ENCODE measurements at places on chromosomes 16 and 17.

GRCh38 chr17:78458736-78459335 lies 80.4 kb downstream of the PGS1 start:
- no peak for DNase-seq

- peak; percentile 82 for DNase-seq
Measured at GRCh38 chr17:49193513-49194296, 16.7 kb downstream of the GNGT2 start.

DNA sequence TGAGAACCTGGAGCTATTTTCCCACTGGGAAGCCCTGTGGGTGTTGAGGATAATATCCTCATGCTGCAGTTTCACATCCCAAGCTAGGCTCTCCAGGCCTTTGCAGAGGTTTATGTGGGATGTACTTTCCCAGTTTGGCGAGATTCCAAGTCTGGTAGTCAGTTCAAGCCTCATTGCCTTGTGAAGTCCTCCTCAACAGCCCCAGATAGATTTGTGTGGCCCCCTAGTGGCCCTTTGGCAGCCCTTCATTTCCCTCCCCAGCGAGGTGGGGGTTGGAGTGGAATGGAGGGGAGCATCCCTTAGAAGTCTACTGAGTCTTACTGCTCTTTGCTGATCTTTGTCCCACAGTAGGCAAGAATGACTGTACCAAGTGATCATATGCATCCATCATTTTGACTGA lies 137.9 kb downstream of the CDH11 start:
- peak; percentile 83 for DNase-seq

DNA sequence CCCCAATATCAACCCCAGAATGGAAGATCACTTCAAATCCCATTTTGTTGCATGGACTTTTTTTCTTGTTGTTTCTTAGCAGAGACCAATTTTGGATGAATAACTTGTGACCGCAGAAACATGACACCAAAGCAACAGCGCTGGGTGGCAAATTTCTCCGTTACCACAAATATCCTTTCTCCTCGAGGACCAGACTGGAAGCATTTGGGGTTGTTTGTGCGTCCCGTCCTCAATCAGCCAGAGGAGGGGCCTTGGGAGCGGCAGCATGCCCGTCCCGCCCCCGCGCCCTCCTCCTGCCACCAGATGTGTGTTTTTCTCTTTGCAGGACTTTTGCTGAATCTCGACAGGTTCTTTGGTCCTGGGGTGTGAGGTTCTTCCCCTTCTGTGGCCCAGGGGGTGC lies 282.5 kb upstream of the FOXF1 start:
- no peak for DNase-seq

GRCh38 chr17:12530161-12530560 lies 135.5 kb upstream of the MYOCD start:
- DNase-seq, result no peak

DNA sequence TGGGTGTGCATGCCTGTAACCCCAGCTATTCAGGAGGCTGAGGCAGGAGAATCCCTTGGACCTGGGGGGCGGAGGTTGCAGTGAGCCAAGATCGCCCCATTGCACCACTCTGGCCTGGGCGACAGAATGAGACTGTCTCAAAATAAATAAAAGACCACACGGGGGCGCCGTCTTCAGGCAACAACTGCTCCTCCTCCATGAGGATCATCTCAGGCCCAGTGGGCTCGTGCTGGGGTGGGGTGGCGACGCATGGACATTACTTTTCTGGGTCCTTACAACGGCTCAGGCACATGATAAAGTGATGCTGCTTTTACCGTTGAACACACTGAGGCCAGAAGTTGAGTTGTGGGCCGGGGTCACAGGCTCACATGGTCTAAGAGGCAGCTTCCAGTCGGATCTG lies 56.2 kb downstream of the PRMT7 start:
- DNase-seq, result peak; percentile 81

- DNase-seq, result no peak
Measured at GRCh38 chr16:23466162-23466885, 13.3 kb upstream of the COG7 start.

DNA sequence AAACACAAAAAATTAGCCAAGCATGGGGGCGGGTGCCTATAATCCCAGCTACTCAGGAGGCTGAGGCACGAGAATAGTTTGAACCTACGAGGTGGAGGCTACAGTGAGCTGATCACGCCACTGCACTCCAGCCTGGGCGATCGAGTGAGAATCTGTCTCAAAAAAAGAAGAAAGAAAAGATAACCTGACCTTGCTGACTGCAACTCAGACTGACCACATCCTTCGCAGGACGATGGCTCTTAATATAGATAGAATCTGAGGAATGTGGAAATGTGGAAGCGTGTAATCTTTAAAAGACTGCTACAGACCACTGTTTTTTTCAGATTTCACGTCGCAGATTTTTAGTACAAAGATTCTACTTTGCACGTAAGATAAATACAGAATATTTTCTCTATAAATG lies 37.8 kb downstream of the KLHDC4 start:
- no peak for DNase-seq

- no peak for DNase-seq
Measured at GRCh38 chr17:63399856-63400255, 46.2 kb downstream of the CYB561 start.

DNA sequence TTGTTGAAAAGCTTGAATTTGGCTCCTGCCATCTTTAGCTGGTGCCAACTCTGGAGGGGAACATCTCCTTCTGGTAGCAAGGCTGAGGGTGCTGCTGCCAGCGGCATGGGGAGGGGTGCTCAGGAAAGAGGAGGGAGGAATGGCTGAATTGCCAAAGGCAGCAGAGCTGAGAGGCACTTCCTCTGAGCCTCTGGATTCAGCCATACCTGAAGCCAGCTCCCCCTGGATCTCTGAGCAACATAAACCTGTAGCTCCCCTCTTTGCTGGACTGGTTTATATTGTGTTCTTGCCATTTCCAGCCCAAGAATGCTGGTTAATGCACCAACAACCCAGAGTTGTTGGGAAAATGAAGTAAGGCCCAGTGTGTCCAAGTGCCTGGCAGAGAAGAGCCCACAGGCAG lies 7.4 kb downstream of the MEFV start:
- DNase-seq, result no peak

DNA sequence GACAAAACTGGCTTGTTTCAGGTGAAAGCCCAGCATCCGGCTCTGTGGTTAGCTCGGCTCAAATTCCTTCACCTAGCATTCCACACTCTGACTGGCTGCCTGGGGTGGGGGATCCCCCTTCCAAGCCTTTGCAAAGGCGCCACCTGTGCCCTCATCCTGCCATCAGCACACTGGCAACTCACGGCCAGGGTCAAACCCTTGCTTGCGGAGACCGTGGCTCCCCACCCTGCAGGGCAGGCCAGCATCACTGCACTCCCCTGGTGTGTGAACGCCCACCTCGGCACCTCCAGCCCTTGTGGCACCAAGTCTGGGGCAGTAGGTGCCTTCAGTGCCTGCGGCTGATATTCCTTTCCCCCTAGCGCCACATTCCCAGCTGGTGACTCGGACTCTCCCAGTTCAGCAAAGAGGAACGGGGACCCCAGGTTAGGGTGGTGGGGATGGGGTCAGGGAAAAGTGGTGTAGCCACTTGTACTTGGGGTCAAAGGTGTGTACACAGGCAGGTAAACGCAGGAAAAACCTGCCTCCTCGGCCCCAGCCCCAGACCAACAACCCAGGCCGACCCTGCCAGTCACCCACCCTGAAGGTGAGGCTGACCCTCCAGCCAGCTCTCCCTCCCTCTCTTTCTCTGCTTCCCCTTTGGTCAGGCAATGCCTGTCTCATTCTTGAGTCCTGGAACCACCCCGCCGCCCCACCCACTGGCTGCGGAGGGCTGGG lies 1.1 kb downstream of the FLII start:
- peak; percentile 78 for DNase-seq

- no peak for DNase-seq
Measured at GRCh38 chr16:86175816-86176215, 276.9 kb downstream of the IRF8 start.

DNA sequence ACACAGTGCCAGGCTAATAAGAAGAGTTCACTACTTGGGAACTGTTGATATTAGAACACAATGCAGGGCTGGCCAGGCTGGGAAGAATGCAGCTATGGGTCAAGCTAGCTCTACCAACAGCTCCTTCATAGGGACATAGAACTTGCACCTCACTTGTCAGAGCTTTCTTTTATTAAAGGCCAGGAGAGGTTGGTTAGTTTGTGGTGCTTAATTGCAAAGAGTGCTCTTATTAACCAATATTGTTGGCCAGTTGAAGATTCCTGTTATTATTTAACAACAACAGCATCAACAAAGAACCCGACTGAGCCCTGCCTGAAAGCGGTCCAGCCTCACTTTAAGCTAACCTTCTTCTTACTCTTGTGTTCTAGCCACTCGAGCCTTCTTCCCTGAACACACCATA lies 43.4 kb upstream of the ANKFN1 start:
- DNase-seq, result no peak

- DNase-seq, result no peak
Measured at GRCh38 chr17:63626551-63627180, 4.4 kb downstream of the MAP3K3 start.

DNA sequence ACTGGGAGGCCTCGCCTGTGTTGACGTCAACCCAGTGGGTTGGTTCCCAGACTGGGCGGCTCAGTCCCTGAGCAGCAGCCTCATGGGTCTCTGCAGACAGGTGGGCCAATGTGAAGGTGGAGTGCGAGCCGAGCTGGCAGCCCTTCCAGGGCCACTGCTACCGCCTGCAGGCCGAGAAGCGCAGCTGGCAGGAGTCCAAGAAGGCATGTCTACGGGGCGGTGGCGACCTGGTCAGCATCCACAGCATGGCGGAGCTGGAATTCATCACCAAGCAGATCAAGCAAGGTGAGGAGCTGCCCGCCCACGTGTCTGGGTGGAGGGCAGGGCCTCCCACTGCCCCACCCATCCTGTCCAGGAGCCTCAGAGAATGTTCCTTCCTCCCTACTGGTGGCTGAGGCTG lies 44.1 kb downstream of the MRC2 start:
- DNase-seq, result no peak

DNA sequence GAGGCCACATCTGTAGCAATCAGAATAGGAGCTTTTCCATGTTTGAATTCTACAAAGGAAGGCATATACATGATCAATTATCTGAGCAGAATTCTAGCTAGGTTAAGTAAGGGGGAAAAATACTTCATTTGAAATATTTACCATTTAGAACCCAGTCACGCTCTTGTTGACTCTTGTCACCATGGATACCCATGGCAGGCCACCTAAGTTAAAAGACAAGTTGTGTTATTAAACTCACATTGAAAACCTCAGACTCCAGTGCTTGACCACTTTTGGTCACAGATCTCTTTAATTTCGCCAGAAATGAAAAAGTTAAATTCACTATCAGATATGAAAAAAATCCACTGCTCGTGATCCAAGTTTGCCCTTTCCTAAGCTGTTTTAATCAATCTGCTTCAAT lies 4.1 kb downstream of the DDX5 start:
- no peak for DNase-seq

DNA sequence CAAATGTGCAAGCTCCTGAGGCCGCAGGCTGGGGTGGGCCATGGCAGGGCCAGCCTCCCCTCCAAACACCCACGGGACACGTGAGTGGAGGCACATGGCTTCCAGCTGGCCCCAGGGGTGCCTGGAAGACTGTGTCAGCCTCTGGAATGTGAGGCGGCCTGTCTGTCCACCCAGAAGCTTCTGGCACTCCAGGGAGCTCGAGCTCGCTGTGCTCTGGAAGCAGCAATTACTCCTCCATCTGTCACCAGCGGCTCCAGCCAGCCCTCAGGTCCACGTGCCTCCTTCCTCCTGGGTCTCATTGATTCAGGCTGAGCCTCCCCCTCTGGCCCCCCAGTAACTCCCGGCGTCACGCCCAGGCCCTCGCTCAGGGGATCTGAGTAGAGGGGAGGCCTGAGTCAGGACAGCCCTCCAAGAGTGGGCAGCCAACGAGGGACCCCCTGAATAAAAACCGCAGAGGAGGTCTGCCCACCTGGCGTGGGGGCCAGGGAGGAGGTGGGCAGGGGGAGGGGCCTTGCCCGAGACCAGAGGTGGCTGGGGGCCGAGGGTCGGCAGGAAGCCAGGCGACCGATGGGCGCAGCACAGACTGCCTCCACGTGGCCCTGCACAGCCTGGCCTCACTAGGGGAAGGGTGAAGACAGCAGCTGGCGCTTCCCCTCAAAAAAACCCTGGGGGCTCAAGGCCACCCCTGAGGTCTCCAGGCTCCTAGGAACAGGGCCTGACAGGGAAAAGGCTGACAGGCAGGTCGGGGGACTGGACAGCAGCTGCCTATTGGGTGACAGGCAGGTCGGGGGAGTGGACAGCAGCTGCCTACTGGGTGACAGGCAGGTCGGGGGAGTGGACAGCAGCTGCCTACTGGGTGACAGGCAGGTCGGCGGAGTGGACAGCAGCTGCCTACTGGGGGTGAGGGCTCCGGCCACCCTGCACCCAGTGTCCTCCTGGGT lies 11.9 kb downstream of the PIEZO1 start:
- DNase-seq, result no peak

GRCh38 chr16:59259074-59259949 lies 525.2 kb upstream of the GOT2 start:
- no peak for DNase-seq

DNA sequence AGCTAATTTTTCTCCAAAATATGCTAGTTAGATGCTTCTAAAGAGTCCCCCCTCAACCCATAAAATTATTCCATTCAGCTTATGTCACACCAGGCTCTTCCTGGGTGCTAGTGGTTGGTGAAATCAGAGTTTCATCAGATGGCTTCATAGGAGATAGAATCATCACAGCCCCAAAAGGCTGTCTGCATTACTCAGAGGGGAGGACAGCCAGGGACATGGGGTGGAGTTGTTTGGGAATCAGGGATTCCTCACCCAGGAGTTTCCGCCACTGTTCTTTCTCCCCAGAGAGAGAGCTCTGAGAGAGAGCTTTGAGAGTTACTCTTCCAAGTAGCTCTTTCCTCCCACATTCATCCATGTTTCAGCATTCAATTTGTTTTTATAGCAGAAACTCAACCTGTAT lies 288 bp upstream of the KRT34 start:
- no peak for DNase-seq

DNA sequence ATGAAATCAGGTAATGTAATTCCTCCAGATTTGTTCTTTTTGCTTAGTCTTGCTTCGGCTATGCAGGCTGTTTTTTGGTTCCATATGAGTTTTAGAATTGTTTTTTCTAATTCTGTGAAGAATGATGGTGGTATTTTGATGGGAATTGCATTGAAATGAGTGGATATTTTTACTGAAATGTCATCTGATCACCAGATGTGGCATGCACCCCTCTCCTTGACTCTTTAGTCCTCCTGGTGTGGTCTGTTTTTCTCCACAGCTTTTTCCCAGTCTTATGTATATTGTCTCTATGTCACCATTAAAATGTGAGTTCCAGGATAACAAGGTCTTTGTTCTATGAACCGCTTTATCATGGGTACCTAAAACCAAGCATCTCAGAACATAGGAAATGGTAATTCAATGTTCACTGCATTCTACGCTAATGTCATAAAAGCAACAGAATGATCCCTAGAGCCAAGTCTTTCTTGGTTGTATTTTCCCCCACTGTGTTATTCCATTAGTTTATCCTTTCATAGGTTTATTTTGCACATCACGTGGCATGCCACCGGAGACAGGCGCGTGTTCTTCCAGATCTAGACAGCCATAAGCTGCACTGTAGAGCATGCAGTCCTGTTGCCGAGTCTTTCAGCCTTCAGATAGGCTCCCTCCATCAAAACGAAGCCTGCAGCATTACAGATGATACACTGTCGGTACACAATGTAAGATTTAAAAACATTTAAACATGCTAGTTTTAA lies 172.5 kb downstream of the RPTOR start:
- no peak for DNase-seq

GRCh38 chr17:7777017-7777416 lies 57.0 kb upstream of the KDM6B start:
- no peak for DNase-seq
